ENCODE measurements at places on chromosomes 16 and 17. TPM values are rescaled to one million over a fixed set of nuclear protein-coding genes. Genes with fewer than 3 reads are reported as not detected.

Gene TOM1L2
- 49.6 TPM for total RNA-seq

Gene FOXJ1
- total RNA-seq, result not detected

Gene SPN
- 1.2 TPM for total RNA-seq

Gene B4GALNT2
- total RNA-seq, result not detected

Gene GOSR1
- total RNA-seq, result 28.4 TPM

All from gastroesophageal sphincter (tissue), 4 donors.